Renal pelvis (tissue), 12 donors: ENCODE measurements at places on chromosomes 5 and 9. TPM values are rescaled to one million over a fixed set of nuclear protein-coding genes. Genes with fewer than 3 reads are reported as not detected.

DNA sequence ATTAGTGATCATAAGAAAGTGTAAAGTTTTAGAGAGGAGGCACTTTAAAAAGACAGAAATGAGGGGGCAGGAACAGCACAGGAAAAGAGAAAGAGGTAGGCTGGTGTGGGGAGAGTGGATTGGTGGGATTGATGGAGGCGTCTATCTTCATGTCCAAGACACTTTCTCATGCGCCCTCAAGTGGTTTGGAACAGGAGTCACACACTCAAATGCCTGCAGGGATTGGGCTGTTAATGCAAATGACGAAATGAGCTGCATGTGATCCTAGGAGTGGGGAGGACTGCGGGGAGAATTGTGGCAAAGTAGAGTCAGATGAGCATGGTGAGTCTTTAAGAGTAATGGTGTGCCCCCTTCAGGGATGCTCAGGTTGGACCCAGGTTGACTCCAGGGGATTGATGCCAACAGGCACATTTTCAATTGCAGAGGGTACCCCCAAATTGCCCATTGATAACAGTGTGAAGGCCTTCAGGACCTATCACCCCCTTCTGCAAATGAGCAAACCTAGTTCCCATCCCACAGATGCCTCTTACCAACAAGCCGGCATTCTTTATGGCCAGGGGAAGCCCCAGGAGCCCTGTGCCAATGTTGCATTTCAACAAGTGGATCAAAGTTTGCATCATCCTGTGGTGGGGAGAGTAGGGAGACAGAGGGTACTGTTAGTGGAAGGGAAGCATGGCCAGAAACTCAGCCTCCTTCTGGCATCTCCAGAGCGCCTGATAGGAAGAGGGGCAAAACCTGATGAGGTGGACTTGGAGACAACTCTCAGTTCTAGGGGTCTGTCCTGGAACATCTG is 5.3 kb downstream of the SLC36A3 start:
- DNase-seq: no peak

DNA sequence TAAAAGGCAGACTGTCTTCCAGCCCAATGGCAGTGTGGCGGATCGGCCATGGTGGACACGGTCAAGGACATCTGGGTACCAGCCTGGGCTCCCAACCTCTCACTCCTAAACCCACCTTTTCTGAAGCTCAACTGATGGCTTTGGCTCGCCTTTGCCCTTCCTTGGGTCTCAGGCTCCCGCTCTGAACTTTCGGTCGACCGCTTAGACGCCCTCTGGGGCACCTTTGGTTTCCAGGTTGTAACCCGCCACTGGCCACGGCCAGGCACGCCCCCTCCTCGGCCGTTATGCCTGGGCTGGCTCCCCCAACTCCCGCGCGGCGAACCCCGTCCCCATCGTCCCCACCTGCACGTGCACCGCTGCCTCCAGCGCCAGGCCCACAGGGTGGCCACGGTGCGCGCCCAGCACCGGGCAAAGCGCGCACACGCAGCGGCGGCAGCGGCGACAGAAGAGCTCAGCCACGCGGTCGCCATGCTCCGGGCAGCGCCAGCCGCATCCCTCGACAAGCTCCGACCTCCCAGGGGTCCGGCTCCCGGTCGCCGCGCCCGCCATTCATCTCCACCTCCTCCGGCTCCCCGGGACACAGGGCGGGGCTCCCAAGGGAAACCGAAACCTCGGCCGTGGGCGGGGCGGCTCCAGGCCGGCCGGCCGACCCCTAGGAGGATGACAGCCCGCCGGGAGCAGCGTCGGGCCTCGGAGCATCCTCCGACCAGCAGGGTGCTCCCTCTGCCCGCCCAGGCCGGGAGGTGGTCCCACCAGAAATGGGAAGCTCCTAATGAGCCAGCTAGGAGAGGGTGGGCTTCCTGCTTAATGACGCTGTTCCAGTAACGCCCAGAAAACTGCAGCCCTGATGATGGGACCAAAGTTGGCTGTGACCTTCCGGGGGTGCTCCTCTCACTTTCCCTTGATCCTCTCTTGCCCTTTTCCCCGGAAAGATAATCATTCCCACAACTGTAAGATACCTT is at the start of gene TRIM14:
TSS of gene TRIM14 (minus strand) at position 583 of the 962 bp plus-strand sequence. CDS start at position 549, 34 bp downstream.
- DNase-seq: peak; percentile 48

DNA sequence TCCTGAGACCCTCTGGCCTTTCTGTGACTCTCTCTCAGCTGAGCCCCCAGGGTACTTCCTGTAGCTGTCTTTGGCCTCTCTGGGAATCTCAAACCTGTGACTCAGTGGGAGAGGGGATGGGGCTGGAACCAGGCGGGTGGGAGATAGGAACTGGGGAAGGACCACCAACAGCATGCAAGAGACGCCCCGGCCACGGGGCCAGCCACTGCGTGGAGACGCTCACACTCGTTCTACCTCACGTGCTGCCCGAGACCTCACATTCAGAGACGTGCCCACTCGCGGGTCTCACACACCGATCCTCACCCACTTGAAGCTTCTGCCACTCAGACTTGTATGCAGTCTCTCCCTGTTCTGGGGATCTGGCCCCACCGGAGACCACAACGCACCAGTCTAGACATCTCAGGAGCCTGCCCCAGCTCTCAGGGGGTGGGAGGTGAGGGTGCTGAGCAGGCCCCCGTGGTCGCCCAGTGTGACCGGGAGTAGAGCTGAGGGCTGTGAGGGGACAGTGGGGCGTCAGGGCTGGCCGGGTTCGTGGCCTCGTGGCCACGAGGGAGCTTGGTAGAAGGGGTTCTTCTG is 13.8 kb downstream of the GPRIN1 start:
- DNase-seq: no peak

The C9orf50 gene
- 0.49 TPM for polyA plus RNA-seq

DNA sequence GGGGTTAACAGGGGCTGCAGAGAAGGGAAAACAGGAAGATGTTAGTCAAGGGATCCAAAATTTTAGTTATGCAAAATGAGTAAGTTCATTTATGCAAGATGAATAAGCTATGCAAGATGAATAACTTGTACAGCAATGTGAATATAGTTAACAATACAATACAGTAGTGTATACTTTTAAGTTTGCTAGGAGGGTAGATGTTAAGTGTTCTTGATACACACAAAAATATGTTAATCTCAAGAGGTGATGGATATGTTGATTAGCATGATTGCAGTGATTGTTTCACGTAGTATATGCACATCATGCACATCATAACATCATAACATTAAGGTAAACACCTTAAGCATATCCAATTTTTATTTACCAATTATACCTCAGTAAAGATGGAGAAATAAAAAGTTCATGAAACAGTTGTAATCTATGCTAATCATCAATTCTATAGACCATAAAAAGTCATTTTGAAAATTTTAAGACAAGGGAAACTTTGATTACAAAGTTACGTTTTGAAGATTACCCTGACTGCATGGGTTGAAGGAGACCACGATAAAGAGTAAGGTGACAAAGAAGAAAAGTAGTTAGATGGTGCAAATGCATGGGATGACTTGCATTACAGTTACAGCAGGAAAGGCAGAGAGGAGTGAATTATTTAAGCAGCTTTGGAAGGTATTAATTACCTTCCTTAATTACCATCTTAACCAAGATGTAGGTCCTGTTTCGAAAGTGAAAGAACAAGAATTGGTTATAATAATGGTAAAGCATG is 31.4 kb downstream of the FAM174A start:
- DNase-seq: no peak

DNA sequence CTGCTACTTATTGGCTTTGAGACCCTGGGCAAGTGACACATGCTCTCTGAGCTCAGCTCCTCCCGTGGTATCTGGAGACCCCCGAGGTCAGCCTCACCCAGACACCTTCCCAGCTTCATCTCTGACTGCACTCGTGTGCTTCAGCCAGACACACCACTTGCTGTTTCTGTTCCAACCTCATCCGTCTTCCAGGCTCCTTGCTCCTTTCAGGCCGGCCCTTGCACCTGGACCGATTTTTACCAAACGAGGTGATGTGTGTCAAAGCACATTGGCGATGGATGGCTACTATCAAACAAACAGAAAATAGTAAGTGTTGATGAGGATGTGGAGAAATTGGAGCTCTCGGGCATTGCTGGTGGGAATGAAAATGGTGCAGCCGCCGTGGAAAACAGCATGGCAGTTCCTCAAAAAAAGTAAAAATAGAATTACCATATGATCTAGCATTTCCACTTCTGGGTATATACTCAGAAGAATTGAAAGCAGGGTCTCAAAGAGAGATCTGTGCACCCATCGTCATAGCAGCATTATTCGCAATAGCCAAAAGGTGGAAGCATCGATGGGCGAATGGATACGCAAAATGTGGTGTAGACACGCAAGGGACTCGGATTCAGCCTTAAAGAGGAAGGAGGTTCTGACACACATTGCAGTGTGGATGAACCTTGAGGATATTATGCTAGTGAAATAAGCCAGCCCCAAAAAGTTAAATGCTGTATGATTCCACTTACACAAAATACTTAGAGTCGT is 96.1 kb upstream of the IER5L start:
- no peak for DNase-seq
